ENCODE measurements at places on chromosomes 6 and 20.
A peak's percentile ranks its signal among the peaks of the same experiment; 100 is the strongest.

DNA sequence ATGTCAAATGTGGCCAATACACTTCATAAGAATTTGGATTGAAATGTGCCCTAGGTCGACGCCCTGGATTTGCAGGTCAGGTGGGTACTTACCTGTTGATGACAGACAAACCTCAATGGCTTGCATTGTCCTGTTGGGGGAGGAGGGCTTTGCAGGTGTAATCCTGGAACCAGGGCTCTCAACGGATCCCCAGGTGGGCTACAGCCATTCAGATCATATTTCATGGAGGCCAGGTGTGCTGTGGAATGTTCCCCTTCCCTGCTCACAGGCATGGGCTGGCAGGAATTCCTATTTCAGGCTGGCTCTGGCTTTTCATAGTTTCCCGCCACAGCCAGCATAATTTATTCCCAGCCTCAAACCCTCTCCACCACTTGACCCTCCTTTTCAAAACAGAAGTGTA, 254.7 kb downstream of the SMOC2 start:
- no peak overlapping the region for H3K27ac ChIP-seq
- no peaks in the 10 kb centered on the region for H3K4me1 ChIP-seq
- no peak for DNase-seq
- peaks cover 2% of the 10 kb centered on the region for H3K36me3 ChIP-seq
- H3K27me3 ChIP-seq = peaks cover 10% of the 10 kb centered on the region

DNA sequence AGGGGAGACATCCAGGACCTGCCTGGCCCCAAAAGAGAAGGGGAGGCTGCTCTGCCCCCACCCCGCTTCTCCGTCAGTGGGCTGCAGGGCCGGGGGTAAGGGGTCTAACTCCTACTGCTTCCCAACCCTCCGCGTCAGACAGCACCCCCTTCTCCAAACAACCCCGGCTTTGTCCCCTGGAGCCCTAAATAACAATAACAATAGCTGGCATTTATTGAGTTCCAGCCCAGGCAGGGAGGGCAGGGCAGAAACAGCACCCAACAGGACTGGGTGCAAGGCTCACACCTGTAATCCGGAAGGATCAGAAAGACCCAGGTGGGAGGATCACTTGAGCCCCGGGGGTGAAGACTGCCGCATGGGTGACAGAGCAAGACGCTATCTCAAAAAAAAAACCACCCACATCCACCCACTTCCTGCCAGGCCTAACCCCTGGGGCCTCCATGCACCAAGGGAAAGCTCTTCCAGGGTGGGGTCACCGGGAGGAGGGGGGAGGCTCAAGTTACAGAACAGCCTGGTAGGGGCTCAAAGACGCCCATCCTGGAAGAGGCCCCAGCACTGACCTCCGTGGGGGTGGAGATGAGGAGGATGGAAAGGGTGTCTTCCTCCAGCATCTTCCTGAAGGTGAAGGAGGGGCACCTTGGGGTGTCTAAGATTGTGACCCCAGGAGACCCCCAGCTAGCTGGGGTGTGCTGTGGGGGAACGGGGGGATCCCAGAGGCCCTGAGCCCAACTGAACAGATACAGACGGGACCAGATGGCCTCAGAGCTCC, 1.3 kb upstream of the FNDC11 start:
- H3K4me1 ChIP-seq = peaks cover 13% of the 10 kb centered on the region
- H3K36me3 ChIP-seq = no peaks in the 10 kb centered on the region
- no peaks in the 10 kb centered on the region for H3K27me3 ChIP-seq
- peak; percentile 48 for DNase-seq
- peak overlapping the region; percentile 82 for H3K4me3 ChIP-seq

DNA sequence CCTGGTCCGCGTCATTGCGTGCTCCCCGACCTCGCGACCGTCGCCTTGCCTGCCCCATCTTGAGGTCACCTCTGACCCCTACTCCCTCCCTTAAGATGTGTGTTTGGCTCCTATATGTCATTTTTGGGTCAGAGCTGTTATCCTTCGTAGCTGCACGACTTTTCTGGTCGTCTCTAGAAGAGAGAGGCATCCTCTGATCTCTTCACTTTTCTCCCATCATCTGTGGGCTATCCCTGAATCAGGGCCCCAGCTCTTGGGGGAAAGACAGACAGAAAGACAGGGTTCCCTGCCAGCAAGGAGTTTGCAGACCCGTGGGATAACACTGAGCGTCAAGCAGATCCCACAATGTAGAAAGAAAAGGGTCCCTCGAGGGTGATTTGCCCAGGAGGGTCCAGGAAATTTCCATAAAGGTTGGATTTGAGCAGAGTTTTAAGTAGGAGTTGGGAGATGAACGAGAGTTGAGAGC, 555 bp downstream of the FAM120B start:
- H3K4me1 ChIP-seq = peaks cover 32% of the 10 kb centered on the region
- H3K27ac ChIP-seq = peak overlapping the region; percentile 97
- H3K4me3 ChIP-seq = peak overlapping the region; percentile 94
- peaks cover 2% of the 10 kb centered on the region for H3K36me3 ChIP-seq

- H3K36me3 ChIP-seq = no peaks in the 10 kb centered on the region
- no peak for DNase-seq
- no peak overlapping the region for H3K27ac ChIP-seq
Observed at GRCh38 chr6:115717062-115717461, 343.6 kb downstream of the FRK start.

DNA sequence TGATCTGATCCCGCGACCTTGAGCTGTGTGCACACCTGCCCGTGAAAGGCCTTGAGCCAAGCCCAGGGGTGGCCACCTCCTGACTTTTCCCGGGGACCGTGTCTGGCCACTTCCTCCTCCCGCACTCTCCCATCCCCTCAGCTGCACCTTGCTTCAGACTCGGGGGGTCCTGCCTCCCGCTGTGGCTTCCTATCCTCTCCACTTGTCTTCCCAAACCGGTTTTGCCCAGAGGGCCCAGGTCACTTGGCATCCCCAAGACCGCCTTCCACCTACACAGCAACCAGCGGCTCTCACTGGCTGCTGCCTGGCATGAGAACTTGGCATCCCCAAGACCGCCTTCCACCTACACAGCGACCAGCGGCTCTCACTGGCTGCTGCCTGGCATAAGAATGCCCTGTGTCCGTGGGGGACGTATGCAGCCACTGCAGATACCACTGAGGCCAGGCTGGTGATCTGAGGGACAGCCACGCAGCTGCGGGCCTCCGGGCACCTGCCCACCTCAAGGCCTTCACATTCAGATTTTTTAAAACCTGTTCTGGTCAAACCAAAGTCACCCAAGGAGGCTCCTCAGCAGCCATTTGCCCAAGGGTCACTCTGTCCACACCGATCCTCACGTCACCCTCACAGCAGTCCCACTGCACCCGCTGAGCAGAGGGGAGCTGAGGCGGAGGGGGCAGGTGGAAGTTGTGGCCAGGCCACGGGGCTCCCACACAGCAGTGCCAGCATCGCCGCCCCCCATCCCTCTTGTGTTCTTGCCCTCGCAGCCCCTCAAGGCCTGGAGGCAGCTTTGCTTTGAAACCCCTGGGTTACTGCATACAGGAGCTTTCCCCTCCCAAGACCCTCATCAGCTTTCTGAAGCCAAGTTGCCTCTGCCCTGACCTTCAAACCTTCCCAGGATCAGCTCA, 245.5 kb downstream of the TAF4 start:
- H3K27ac ChIP-seq = no peak overlapping the region
- no peak overlapping the region for H3K4me3 ChIP-seq
- H3K36me3 ChIP-seq = no peaks in the 10 kb centered on the region
- no peak for DNase-seq
- peaks cover 1% of the 10 kb centered on the region for H3K27me3 ChIP-seq

GRCh38 chr20:38722683-38723016, 1.6 kb upstream of the SLC32A1 start:
- peaks cover 15% of the 10 kb centered on the region for H3K36me3 ChIP-seq
- H3K4me3 ChIP-seq = peak overlapping the region; percentile 72
- peaks cover 38% of the 10 kb centered on the region for H3K4me1 ChIP-seq
- H3K27me3 ChIP-seq = peaks cover 94% of the 10 kb centered on the region

- H3K27me3 ChIP-seq = no peaks in the 10 kb centered on the region
- H3K4me1 ChIP-seq = peaks cover 11% of the 10 kb centered on the region
- H3K36me3 ChIP-seq = no peaks in the 10 kb centered on the region
- H3K4me3 ChIP-seq = no peak overlapping the region
- DNase-seq = no peak
Observed at GRCh38 chr20:25738198-25738597, 41.5 kb upstream of the ZNF337 start.

DNA sequence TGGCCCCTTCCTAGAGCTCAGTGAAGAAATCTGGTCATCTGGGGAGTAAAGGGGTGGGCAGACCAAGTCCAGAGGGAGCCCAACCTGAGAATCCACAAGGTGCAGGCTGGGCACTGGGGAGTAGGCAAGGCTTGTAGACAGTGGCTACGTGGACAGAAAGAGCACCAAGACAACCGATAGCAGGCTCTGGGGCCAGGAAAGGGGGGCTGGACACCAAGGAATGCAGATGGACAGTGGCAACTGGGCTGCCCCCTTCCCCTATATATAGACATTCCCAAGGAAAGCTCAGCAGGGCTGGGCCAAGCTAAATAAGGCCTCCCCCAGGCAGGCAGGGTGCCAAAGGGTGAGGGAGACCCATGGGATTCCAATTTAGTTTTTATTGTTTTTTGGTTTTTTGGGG, 1.5 kb upstream of the TNNC2 start:
- H3K4me3 ChIP-seq = no peak overlapping the region
- DNase-seq = no peak
- peaks cover 14% of the 10 kb centered on the region for H3K27me3 ChIP-seq
- H3K36me3 ChIP-seq = peaks cover 4% of the 10 kb centered on the region
- H3K4me1 ChIP-seq = peaks cover 18% of the 10 kb centered on the region

- H3K4me1 ChIP-seq = peaks cover 10% of the 10 kb centered on the region
- peaks cover 3% of the 10 kb centered on the region for H3K36me3 ChIP-seq
- no peaks in the 10 kb centered on the region for H3K27me3 ChIP-seq
Observed at GRCh38 chr20:37749620-37750403, 56.0 kb downstream of the CTNNBL1 start.

DNA sequence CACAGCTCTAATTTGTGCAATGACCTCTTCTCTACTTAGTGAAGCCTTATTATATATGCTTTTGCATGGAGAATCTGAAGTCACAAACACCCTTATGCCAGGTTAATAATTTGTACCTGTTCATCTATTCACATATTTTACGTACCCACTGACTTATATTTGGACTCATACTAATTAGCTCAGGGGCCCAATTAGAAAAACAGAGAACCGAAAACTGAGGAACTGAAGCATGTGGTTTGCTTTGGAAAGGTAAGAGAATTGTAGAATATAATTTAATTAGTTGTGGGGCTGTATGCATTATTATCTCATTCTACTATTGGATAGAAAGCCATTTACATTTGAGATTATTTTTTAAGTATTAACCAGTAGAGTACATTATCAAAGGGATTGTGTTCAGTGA, 805.9 kb upstream of the CITED2 start:
- no peak for DNase-seq
- no peaks in the 10 kb centered on the region for H3K4me1 ChIP-seq
- H3K4me3 ChIP-seq = no peak overlapping the region
- H3K27me3 ChIP-seq = peaks cover 5% of the 10 kb centered on the region
- H3K36me3 ChIP-seq = no peaks in the 10 kb centered on the region
- no peak overlapping the region for H3K27ac ChIP-seq

GRCh38 chr6:34949636-34950035, 60.6 kb downstream of the ANKS1A start:
- peaks cover 10% of the 10 kb centered on the region for H3K4me1 ChIP-seq
- peaks cover 3% of the 10 kb centered on the region for H3K36me3 ChIP-seq
- H3K4me3 ChIP-seq = no peak overlapping the region
- H3K27ac ChIP-seq = no peak overlapping the region
- DNase-seq = no peak
- no peaks in the 10 kb centered on the region for H3K27me3 ChIP-seq
